CD4-positive, alpha-beta T cell treated with Interferon gamma for 1 hour (primary cell): ENCODE measurements at places on chromosomes 12 and 14.
A peak's percentile ranks its signal among the peaks of the same experiment; 100 is the strongest.

GRCh38 chr14:101197595-101198397 is 294.3 kb upstream of the RTL1 start:
- no peak for DNase-seq

DNA sequence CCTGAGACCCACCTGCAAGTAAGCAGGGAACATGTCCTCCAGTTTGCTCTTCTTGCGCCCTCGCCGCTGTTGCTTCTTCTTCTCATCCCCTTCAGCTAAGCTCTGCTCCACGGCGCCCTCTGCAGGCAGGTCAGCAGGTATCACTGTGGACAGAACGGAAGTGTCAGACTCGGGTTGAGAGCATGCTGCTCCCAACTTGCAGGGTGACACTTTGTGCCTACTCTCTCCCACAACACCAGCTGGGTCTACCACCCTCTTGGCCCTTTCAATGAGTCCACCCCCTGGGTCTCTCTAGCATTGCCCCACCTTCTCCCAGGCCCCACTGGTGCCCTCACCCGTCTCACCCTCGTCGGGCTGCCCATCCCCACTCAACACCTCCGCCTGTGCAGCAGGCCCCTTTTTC is 16.7 kb downstream of the KMT2D start:
- peak; percentile 75 for DNase-seq

DNA sequence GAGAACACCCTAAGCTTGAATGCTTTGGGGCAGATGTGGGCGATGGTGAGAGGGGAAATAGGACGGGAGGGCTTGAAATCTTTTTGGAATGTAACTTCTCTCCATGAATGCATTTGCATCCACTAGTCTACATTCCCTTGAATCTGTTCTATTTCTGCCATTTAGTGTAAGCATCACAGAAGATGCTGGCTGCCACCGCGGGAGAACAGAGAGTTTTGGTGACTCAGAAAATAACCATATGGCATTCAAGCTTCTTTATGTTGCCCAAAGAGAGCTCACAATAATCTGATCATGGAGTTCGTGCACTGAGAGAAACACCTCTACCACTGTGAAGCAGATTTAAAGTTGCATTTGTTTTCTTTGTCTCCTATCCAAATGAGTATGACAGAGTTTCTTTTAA is 52.6 kb upstream of the OTX2 start:
- no peak for DNase-seq

DNA sequence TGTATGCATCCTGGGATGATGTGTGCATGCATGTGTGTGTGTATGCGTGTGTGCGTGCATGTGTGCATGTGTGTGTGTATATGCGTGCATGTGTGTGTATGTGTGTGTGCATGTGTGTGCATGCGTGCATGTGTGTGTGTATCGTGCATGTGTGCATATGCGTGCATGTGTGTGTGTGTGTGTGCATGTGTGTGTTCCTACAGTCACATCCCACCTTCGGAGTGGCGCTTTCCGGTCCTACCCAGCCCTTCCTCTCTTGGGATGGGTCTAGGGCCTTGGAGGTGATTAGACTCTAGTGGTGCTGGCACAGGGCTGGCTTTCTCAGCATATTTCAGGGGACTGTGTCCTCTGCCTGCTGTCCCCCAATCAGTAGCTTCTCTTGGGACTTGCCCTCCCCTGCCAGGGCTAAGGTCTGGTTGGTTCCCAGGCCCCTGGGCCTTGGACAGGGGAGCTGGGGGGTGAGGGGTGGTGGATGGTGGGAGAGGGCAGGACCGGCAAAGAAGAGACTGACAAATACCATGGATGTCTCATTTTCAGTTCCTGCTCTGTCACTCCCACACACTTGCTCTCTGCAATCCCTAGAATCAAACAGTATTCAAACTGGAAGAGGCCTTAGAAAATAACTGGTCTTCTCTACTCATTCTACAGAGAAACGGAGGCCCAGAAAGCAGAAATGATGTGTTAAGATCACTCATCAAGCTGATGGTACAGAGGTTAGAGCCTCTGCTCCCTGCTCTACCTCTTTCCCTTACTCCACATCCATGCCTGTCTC is 21.9 kb upstream of the FAIM2 start:
- DNase-seq = no peak

GRCh38 chr14:75459099-75459741 is 31.4 kb downstream of the JDP2 start:
- DNase-seq = no peak

- DNase-seq = no peak
These were observed 4.2 kb upstream of the FGF6 start for GRCh38 chr12:4449851-4450221.
